ENCODE measurements at places on chromosomes 3 and 15. TPM values are rescaled to one million over a fixed set of nuclear protein-coding genes. Genes with fewer than 3 reads are reported as not detected.

DNA sequence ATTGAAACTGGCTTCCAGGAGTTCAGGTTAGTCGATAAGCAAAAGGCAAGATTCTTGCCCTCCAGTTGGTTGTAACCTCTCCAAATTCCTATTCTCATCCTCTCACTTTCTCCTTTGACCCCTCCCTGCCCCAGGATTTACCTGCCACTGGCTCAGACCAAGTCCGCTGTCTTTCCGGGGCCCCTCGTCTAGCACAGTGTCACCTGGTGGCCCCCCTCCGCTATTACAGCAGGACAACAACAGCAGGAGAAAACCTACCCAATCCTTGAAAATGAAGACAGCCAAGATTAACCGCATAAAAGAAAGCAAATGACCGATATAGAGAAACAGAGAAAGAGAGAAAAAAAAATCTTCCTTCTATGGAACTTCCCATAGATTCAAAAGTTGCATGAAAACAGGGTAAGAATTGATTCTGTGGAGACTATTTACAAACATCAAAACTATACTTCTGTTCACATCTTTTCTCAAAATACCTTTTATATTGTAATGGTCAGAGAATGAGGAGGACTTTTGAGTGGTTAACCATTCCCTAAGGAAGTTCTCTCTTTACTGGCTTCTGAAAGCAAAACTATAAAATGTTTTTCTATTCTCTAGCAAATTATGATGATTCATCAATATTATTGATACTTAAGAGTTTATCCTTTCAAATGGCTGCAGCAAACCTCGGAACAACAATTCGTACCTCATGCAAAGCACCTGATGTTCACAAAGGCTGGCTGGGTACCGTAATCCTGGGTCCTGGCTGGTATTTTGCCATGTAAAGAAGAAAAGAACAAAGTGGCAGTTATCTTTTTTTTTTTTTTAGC is 10.0 kb upstream of the ST8SIA2 start:
- no peaks in the 10 kb centered on the region for H3K4me1 ChIP-seq
- H3K27ac ChIP-seq, result no peak overlapping the region
- no peak for DNase-seq
- no peaks in the 10 kb centered on the region for H3K36me3 ChIP-seq
- H3K4me3 ChIP-seq, result no peak overlapping the region

LYZL4 gene
- not detected for total RNA-seq

- no peak overlapping the region for H3K27ac ChIP-seq
- no peaks in the 10 kb centered on the region for H3K27me3 ChIP-seq
- no peaks in the 10 kb centered on the region for H3K36me3 ChIP-seq
- no peak for DNase-seq
- no peak overlapping the region for H3K4me3 ChIP-seq
Measured at GRCh38 chr15:33912326-33912725, 56.0 kb upstream of the CHRM5 start.

DNA sequence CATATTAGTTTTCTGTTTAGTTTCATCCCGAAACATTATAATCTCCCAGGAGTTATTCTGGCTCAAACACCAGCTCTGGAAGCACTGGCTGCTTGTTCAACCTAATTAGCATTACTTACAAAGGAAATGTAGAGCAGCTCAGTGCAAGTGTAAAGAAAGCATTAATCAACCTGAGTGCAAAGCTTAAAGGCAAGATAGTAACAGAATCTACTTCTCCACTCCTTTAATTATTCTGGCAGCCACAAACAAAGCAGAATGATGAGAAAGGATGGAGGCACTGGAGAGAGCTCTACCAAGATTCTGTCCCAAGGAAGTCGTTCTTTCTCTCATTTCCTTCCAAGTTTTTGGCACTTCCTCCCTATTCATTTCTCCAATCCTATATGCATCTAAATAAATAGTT is 1384.0 kb downstream of the ZPLD1 start:
- peaks cover 10% of the 10 kb centered on the region for H3K36me3 ChIP-seq
- H3K27me3 ChIP-seq, result no peaks in the 10 kb centered on the region
- no peak overlapping the region for H3K27ac ChIP-seq

FRMD4B gene
- 38.3 TPM for total RNA-seq

GRCh38 chr3:66023738-66024385 is 14.9 kb downstream of the MAGI1 start:
- H3K27me3 ChIP-seq, result peaks cover 2% of the 10 kb centered on the region
- H3K4me3 ChIP-seq, result no peak overlapping the region
- H3K27ac ChIP-seq, result no peak overlapping the region
- H3K4me1 ChIP-seq, result no peaks in the 10 kb centered on the region

DNA sequence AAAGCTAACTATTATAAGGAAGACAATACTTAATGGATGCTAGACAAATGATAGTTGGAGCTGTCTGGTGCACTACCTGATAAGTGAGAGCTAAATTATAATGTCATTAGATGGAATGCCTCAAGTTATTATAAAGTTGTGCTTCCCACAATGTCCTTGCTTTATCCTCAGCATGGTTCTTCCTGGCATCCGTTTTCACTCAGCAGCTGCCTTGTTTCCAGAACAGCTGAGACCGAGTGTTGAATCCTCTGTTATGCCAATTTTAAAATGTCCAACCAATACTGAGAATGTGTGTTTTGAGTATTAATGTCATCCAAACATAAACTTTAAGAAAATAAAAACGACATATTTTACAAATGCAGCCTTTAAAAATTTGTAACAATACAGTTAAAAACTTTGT is 286.7 kb upstream of the SOX2 start:
- H3K27me3 ChIP-seq, result no peaks in the 10 kb centered on the region
- no peak overlapping the region for H3K27ac ChIP-seq
- no peaks in the 10 kb centered on the region for H3K36me3 ChIP-seq
- no peak overlapping the region for H3K4me3 ChIP-seq

INSYN1 gene
- total RNA-seq, result not detected

DNA sequence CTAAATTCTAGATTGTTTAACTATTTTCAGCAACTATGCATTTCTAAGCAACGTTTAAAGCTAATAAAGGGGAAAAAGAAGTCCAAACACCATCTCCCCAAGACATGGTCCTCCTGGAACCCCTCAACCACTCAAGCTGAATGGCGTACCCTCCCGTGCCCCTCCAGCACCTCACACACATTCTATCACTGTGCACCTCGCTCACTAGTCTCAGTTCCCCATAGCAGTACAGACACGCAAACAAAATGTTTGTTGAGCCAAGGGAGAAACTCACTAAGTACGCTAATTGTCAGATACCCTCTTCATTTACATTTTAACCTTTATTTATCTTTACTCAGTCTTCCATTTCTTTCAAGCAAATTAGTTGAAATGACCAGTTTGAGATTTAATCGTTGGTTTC is 48.8 kb downstream of the ACAP2 start:
- no peak overlapping the region for H3K4me3 ChIP-seq
- H3K27me3 ChIP-seq, result no peaks in the 10 kb centered on the region
- H3K27ac ChIP-seq, result no peak overlapping the region
- no peak for DNase-seq
